ENCODE measurements at places on chromosomes 4 and X. TPM values are rescaled to one million over a fixed set of nuclear protein-coding genes. Genes with fewer than 3 reads are reported as not detected.

The RRAGB gene
- 11.9 TPM for total RNA-seq

The ZCCHC12 gene
- total RNA-seq, result 0.30 TPM

The PHKA1 gene
- 5.8 TPM for total RNA-seq

- no peak for DNase-seq
Observed at GRCh38 chrX:139204898-139205667, 325.5 kb upstream of the F9 start.

- DNase-seq, result no peak
Observed at GRCh38 chr4:183888564-183888963, 16.5 kb upstream of the STOX2 start.

DNA sequence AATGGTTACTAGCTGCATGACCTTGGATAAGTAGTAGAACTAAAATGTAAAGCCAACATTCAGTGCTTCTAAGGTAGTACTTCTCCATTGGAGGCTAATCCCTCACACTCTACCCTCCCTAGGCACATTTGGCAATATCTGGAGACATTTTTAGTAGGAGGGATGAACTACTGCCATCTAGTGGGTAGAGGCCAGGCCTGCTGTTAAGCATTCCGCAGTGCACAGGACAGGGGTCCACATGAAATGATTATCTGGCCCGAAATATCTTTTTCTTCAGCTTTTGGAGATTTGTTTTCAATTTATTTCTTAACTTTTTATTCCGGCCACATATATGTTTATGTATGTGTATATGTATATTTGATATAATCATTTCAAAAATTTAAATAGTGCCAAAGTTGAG, 36.0 kb upstream of the SPANXC start:
- DNase-seq, result no peak

GRCh38 chrX:115940888-115941332, 229.6 kb upstream of the AGTR2 start:
- no peak for DNase-seq

- no peak for DNase-seq
Observed at GRCh38 chr4:152459326-152459725, 76.6 kb downstream of the FBXW7 start.
